ENCODE measurements at places on chromosomes 11 and 22. TPM values are rescaled to one million over a fixed set of nuclear protein-coding genes. Genes with fewer than 3 reads are reported as not detected.

GRCh38 chr11:30435488-30435887 is 112.6 kb downstream of the ARL14EP start:
- DNase-seq: no peak
- H3K27ac ChIP-seq: no peak overlapping the region
- H3K36me3 ChIP-seq: no peaks in the 10 kb centered on the region
- no peaks in the 10 kb centered on the region for H3K4me1 ChIP-seq
- no peak overlapping the region for H3K4me3 ChIP-seq
- no peaks in the 10 kb centered on the region for H3K27me3 ChIP-seq

GRCh38 chr11:6734616-6735015 is 37.2 kb downstream of the OR2AG2 start:
- H3K27me3 ChIP-seq: no peaks in the 10 kb centered on the region
- DNase-seq: no peak

DNA sequence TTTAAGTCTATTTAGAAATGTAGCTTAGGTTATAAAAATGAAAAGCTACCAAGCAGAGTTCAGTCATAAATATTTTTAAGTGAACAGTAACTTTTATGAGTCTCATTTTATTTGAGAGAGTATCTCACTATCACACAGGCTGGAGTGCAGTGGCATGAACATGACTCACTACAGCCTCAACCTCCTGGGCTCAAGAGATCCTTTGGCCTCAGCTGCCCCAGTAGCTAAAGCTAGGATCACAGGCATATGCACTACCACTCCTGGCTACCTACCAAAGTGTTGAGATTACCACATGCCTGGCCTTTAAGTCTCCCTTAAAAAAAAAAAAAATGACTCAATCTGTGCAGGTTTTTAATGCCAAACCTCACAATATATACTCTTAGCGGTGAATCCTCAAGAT is 34.7 kb upstream of the CLNS1A start:
- DNase-seq: no peak
- peaks cover 31% of the 10 kb centered on the region for H3K36me3 ChIP-seq
- H3K27me3 ChIP-seq: no peaks in the 10 kb centered on the region
- no peak overlapping the region for H3K27ac ChIP-seq
- H3K4me3 ChIP-seq: no peak overlapping the region
- H3K4me1 ChIP-seq: no peaks in the 10 kb centered on the region

GRCh38 chr22:44928136-44928463 is 81.7 kb downstream of the PHF21B start:
- no peaks in the 10 kb centered on the region for H3K4me1 ChIP-seq
- H3K36me3 ChIP-seq: no peaks in the 10 kb centered on the region
- no peak overlapping the region for H3K27ac ChIP-seq
- DNase-seq: no peak
- no peak overlapping the region for H3K4me3 ChIP-seq

DNA sequence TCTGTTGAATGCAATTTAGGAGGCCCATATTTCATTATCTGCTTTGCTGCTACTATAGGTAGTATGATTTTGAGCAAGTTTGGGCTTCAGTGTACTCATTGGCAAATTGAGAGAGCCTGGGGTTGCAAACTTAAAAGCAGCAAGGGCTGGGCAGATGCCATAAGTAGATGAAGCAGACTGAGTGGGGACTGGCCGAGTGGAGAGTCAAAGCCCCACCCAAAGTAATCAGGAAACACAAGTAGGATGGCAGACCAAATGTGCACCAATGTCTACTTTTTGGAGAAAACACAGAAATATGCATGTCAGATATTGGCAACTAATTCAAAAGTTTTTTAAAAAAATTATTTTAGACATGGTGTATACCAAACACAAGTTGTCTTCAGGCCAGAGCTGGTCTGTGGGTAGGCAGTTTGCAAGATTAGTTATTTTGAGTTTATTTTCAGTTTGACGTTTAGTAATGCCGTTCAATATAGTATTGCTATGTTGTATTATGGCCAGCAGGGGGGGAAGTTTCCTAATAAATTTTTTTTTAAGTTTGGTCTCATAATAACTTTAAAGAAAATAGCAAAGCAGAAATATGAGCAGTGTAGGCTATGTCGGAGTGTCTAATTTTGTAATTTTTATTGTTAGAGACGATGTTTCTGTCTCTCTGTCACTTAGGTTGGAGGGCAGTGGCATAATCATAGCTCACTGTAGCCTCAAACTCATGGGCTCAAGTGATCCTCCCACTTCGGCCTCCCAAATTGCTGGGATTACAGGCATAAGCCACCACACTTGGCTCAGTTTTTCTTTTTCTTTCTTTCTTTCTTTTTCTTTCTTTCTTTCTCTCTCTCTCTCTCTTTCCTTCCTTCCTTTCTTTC is 105.1 kb downstream of the HIPK3 start:
- H3K27me3 ChIP-seq: peaks cover 6% of the 10 kb centered on the region
- no peaks in the 10 kb centered on the region for H3K36me3 ChIP-seq
- no peak overlapping the region for H3K27ac ChIP-seq
- H3K4me1 ChIP-seq: no peaks in the 10 kb centered on the region

DNA sequence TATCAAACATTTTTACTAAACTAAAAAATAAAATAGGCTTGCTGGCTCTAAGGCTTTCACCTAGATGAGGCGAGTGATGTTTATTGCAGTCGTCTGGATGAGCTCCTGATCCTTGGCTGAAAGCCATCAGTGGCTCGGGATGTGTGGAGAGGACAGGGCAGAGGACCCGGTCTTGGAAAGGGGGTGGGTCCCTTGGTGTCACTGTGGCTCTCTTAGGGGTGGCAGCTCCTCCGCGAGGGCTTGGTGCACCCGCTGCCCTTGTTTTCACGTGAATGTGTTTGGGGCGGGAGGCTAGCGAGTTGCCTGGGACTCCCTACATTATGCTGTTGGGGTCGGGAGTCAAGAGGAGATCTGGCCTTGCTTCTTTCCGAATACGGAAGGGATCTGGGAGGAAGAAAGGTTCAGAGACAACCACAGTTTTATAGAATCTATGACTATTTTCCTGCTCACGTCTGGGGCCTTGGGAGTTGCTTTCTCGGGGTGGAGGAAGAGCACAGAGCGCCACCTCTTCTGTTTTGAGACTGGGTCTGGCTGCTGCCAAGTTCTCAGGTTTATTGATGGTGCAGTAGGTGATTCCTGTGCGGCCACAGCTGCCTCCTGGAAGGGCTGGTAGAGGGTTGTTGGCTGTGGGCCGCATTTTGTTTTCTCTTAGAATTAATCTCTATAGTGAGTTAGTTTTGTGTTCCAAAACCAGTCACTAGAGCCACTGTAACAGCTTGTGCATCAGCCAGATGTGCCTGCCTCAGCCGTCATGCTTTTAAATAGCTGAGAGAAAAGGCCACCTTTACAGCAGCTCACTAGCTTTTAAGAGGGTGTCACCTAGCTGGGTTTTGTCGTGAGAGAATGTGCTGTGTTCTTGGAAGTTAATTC is 12.8 kb downstream of the TBC1D22A start:
- no peak overlapping the region for H3K27ac ChIP-seq
- H3K27me3 ChIP-seq: no peaks in the 10 kb centered on the region
- DNase-seq: no peak
- no peaks in the 10 kb centered on the region for H3K36me3 ChIP-seq

GRCh38 chr22:27624042-27624441 is 177.5 kb downstream of the MN1 start:
- H3K4me3 ChIP-seq: no peak overlapping the region
- no peak for DNase-seq
- no peaks in the 10 kb centered on the region for H3K36me3 ChIP-seq
- H3K27me3 ChIP-seq: no peaks in the 10 kb centered on the region
- peaks cover 9% of the 10 kb centered on the region for H3K4me1 ChIP-seq

DNA sequence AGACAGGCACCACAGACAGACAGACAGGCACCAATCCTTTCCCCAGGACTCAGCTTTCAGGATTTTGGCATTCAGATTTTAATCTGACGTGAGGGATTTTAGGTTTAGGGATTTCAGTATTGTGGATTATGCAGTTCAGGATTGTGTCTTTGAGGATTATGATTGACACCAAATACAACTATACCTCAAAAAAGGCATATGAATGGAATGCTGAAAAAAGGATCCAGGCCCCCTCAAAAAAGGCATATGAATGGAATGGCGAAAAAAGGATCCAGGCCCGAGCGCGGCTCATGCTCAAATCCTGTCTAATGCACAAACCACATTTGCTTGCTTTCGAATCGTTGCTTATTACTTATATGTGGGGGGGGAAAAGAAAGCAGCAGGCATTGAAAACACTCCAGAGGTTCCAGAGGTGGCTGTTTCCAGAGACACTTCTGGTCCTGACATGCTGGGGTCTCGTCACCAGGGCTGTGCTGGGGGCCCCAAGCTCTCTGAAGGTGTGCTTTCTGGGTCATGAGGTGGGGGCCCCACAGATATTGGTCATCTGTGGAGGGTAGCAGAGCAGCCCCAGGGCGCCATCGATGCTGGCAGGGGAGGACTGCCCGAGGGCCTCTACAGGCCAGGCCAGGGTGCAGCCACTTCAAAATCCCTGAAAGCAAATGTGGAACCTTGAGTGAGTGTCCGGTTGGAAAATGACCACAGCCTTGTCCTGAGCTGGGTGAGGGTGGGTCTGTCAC is 16.8 kb upstream of the OSBPL5 start:
- no peak overlapping the region for H3K4me3 ChIP-seq
- H3K4me1 ChIP-seq: no peaks in the 10 kb centered on the region
- no peaks in the 10 kb centered on the region for H3K36me3 ChIP-seq
- DNase-seq: no peak
- H3K27me3 ChIP-seq: no peaks in the 10 kb centered on the region
- no peak overlapping the region for H3K27ac ChIP-seq

DNA sequence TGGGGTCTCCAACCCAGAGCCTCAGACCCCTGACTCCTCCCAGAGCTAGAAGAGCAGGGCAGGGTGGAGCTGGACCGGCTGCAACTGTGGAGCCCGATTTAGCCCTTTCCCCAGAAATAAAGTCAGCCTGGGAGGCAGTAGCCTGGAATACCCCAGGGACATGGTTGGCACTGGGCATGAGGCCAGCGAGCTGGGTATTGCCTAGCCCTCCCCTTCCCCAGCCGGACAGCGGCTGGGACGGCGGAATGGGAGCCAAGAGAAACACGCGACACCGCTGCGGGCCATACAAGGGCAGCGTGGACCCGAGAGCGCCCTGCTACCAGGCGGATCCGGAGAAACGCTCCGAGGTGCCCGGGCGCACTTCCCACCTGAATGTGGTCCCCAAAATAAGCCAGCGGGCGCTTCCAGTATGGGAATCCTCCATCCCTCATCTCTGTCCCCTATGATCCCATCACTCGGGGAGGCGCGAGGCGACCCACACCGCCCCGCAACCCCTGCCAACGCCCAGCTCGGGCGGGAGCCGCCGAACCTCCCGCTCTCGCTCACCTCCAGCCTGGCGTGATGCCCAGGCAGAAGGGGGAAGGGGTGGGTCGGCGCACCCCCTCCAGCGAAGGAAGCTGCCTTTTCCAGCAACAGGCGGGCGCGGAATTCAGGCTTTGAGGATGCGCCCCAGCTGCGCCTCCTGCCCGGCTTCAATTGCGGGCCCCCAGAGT is 758 bp downstream of the MCAM start:
- H3K4me3 ChIP-seq: peak overlapping the region; percentile 74
- H3K4me1 ChIP-seq: peaks cover 55% of the 10 kb centered on the region
- H3K27ac ChIP-seq: no peak overlapping the region
- peak; percentile 34 for DNase-seq

The PARVA gene
- 15.3 TPM for total RNA-seq

The TSKU gene
- 22.8 TPM for total RNA-seq

The SEC14L6 gene
- 2.4 TPM for total RNA-seq

The RAB3IL1 gene
- 1.4 TPM for total RNA-seq

The CCDC87 gene
- 1.2 TPM for total RNA-seq
